ENCODE measurements at places on chromosomes 5 and 9. TPM values are rescaled to one million over a fixed set of nuclear protein-coding genes. Genes with fewer than 3 reads are reported as not detected.

SLC34A1 gene
- not detected for total RNA-seq

NEUROG1 gene
- total RNA-seq: not detected

- no peak for DNase-seq
These were observed 57.6 kb downstream of the NLN start for GRCh38 chr5:65779643-65780042.

DNA sequence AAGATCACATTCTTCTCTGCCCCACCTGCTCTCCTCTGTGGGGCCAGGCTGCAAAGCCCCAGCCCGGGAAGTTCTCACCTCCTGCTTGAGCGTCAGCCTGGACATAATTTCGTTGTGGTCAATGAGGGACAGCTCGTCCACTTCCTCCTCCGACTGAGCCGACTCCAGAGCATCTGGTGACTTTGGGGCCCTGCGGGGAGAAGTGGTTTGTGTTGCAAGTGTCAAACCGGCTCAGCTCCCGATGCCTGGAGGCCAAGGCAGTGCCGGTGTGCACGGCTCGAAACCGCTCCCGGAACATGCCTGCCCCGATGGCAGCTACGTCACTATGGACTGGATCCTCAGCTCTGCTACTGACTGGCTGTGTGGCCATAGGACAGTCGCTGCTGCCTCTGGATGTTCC, 52.8 kb downstream of the PRRT1B start:
- no peak for DNase-seq

MARCHF3 gene
- total RNA-seq: 0.42 TPM

AQP7 gene
- not detected for total RNA-seq

DNA sequence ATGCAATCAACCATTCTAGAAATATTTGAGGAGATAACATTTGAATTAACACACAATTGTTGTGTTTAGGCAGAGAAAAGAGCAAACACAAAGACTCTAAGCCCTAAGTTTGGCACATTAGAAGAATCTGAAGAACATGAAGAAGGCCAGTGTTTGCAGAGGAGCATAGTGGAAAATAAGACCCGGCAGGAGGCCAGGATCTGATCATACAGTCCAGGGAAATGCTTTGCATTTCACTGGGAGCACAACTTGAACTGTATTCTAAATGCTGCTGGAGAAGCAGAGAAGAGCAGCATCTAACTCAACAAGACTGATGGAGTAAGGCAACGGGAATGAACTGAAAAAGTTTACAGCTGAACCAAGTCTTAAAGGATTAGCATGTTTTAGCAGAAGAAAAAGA, 463.4 kb downstream of the ZNF608 start:
- no peak for DNase-seq

DRD1 gene
- total RNA-seq: not detected

DNA sequence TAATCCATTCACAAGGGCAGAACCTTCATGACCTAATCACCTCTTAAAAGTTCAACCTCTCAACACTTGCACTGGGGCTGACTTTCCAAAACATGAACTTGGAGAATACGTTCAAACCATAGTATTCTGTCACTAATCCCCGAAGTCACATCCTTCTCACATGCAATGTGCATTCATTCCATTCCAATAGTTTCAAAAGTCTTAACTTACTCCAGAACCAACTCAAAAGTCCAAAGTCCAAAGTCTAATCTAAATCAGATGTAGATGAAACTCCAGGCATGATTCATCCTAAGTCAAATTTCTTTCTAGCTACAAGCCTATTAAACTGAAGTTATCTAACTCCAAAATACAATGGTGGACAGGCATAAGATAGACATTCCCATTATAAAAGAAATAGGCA, 21.7 kb upstream of the ADAMTSL1 start:
- DNase-seq: no peak

DNA sequence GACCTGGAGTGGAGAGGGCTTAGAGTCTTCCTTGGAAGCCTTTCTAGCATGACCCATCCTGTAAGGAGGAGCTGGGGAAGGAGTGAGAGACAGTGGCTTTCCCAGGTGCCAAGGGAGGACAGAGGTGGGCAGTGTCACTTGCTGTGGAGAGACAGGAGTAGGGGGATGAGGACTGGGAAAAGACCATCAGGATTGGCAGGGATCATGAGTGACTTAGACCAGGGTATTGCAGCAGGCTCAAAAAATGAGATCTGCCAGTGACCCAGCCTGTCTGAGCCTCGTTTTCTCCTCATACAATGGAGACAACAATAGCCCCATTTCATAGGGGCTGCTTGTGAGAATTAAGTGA, 2.4 kb downstream of the TMOD1 start:
- no peak for DNase-seq
